ENCODE measurements at places on chromosomes 1 and 21. TPM values are rescaled to one million over a fixed set of nuclear protein-coding genes. Genes with fewer than 3 reads are reported as not detected.

Gene ANKRD34A
- total RNA-seq = 2.5 TPM

Gene MCOLN3
- not detected for total RNA-seq

Gene FAM177B
- not detected for total RNA-seq

Gene CYYR1
- 1.9 TPM for total RNA-seq
